ENCODE measurements at places on chromosomes 5 and 9.
A peak's percentile ranks its signal among the peaks of the same experiment; 100 is the strongest.

DNA sequence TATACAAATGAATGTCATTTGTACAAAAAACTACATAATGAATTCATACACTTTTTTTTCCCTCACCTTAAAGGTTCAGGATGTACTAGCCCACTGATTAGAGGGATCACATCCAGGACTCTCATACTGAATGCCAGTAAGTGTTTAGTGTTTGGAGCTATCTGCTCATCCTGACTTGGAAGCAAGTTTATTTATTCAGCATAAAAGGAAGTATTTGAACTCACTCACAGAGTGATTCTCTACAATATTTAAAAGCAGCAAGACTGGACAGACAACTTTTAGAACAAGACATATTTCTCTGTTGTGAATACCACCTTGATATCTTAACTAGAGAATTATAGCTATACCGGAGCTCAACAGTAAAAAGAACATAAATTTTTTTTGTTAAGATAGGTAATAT lies 14.8 kb upstream of the IQGAP2 start:
- no peak for DNase-seq

- no peak for DNase-seq
Observed at GRCh38 chr5:150809363-150809762, 30.8 kb downstream of the SMIM3 start.

- DNase-seq: peak; percentile 60
Observed at GRCh38 chr9:136512651-136513071, 29.8 kb upstream of the SEC16A start.

DNA sequence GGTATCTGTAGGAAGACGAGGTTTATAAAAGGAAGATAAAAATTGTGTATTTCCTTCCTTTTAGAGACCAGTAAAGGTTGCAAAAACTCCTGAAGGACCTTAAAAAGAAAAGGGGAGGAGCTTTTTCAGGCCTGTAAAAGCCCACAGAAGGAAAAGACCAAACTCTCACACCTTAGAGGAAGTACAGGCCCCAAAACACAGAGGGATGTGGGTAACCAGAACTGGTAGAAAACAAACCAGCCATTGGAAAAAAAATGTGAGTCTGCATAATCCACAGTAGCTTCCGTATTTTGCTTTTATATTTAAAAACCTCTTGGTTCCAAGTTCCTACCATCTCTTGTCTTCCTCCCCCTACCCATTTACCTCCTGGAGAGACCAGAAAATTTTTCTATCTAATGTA lies 8.5 kb downstream of the GIN1 start:
- DNase-seq: no peak

DNA sequence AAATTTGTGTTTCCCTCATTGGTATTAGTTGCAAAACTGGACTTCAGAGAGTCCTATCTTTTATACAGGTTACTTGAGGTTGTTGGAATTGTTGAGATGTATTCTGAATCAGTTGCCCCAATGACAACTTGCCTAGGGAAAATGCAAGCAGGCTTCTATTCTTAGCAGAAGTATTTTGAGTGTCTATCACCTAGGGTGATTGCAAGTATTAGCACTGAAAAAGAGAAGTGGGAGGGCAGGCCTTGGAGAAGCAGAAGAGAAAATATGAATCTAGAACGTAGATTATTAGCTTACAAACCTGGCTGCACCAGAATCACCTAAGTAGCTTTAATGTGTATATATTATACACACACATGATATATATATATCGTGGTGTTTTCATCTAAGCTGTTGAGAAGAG lies 43.2 kb downstream of the ADAMTS12 start:
- DNase-seq: no peak

DNA sequence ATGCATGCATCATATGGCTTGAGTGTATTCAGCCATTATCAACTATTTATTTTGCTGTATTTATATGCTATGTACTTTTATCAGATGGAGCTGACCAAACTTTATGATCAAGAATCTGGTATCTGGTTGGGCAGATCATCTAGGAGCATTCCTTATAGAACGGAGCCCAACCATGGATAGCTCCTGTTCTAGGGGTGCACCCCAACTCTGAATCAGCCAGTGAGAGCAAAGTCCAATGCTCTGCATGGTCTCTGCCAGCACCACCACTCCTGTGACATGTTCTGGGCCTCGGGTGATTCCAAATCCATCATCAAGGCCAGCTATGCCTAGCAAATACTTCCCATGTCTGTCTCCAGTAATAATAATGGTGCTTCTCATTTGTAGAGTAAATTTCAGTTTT lies 517.5 kb downstream of the AGTPBP1 start:
- DNase-seq: no peak

- no peak for DNase-seq
Observed at GRCh38 chr9:78406146-78406545, 109.2 kb downstream of the PSAT1 start.

DNA sequence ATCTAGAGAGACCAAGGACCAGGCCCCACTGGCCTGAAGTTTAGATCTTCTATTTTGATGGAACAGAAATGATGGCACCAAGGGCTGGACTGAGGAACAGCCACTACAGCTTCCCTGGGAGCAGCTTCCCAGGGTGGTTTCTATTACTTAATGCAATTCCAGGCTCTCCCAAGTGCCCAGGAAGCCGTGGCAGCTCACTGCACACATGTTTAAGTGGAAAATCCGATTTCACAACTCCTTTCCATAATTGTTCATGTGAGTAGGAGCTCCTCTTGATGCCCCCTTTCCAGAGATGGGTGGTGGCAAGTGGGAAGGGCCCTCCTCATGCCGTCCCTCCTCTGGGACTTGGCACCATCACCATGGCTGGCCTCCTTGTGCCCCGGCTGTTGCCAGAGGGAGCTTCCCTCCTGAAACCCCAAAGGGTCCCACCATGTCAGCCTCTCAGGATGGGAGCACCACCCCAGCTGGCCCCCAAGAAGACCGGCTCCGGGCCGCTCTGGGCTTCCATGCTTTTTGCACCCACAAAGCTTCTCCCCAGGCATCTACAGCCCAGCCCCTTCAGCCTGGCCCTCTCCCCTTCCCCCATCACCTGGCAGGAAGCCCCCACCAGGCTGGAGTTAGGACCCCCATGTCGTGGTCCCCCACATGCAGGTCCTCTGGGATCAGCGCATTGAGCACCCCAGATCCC lies 9.1 kb upstream of the UBAC1 start:
- no peak for DNase-seq

- DNase-seq: no peak
Observed at GRCh38 chr9:30997291-30997690, 1387.2 kb upstream of the ACO1 start.

DNA sequence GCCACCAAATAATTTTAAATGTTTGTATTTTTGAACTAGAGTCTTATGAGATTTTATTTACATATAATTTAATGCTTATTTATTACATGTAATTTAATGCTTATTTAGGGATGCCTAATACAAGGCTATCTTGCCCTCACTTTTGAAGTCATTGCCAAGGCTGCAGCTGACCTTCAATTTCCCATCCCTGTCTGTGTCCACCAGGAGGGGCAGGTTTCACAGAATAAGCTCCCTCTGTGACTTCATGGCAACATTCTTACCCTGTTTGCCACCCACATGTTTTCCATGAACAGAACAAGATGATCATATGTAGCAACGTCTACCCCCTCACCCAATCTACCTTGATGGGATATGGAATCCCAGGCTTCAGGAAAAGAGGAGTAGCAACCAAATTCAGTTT lies 27.0 kb downstream of the C5 start:
- no peak for DNase-seq

DNA sequence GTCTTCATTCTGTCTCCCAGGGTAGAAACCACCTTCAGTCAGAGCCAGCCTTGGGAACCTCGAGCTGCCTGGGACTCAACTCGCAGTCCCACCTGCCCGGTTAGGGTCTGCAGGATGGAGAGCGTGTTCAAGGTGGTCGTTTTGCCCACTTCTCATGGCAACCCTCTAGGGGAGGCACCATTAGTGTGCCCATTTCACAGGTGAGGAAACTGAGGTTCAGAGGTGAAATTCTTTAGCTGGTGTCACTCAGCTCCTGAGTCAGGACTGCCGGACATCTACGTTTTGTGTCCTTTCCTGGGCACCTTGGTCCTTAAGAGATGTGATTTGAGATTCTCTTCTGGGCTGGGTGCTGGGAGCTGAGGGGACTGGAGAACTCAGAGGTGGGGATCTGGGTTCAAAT lies 30.0 kb downstream of the DAB2IP start:
- no peak for DNase-seq

- DNase-seq: no peak
Observed at GRCh38 chr5:127236254-127236653, 54.3 kb upstream of the MEGF10 start.

- DNase-seq: no peak
Observed at GRCh38 chr5:98902733-98903132, 26.1 kb downstream of the CHD1 start.

DNA sequence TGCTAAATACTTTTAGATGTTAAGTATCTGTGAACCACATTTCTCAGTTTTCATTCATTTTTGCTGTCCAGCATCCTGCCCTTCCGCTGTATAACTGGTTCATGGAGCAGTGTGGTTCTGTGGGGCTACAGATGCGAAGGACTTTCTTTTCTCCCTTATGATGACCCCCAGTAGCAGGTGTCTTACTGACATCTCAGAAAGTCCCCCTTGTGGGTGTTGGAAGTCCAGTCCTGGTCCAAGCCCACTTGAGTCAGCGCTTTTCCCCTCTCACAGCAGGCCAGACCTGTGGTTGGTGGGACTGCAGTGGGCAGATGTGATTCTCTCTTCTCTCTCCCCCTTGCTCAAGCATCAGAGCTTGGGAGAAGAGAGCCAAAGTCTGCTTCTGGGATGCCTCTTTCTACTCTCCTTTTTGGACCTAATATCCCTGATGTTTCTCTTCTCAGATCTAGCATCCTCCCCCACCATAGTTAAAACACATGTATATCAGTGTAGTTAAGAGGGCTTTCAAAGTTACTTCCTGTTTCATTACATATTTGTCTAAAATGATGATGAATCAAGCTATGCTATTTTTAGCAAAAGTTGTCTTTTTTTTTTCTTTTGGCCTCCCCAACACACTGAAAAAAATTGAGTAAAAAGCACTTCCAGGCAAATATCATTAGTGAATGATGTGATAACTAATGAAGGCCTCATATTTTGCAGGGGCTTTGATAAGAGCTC lies 119.5 kb upstream of the ZNF618 start:
- DNase-seq: no peak

GRCh38 chr9:127877566-127877998 lies at the start of gene AK1:
Gene AK1 (minus strand): TSS chr9:127877675. CDS start chr9:127874617, 3,058 bp downstream.
- DNase-seq: peak; percentile 76

DNA sequence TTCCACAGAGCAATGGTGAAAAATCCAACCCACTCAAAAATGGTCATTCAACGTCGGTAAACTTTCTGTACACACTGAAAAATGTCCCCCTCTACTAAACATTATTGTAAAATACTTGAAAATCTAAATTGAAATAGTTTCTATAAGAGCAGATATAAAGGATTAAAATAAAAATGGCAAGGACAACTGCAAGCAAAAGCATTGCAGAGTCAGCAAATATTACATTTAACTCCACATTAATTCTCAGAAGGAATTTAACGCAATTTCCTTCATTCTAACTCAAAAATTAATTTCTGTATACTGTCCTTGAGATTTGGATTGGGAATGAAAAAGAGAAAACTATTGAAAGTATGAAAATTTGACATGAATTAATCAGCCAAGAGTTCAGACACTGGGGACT lies 64.4 kb upstream of the SSBP2 start:
- no peak for DNase-seq

DNA sequence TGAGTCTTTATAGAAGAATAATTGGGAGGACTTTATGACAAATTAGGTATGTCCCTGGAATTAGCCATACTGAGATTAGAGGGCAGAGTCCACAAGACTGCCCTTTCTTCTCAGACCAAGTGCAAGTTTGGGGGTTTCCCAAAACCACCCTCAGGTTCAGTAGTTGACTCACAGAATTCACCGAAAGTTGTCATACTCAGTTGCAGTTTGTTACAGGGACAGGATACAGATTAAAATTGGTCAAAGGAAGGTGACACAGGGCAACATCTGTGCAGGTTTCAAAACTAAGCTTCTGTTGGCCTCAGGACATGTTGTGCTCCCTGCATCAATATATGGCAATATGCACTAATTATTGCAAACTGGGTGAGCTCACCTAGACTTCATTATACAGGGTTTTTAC lies 3.8 kb downstream of the RANBP17 start:
- no peak for DNase-seq

DNA sequence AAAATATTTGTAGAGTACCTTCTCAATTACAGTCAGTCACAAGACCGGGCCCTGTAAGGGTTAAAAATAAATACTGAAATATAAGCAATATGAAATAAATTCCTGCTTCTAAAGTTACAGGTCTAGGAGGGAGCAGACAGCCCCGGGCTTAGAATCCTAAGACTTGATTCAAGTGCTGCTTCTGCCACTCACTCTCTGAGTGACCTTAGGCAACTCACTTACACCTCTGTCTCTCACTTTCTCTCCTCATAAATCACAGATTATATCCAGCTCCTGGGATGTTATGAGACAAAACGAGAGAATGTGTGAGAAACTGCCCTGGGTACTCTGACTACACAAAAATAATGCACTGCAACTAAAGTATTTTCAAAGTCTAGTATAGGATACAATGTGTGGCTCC lies 101.9 kb downstream of the PDE4D start:
- DNase-seq: no peak

GRCh38 chr9:24189986-24190385 lies 355.7 kb downstream of the IZUMO3 start:
- peak; percentile 23 for DNase-seq

DNA sequence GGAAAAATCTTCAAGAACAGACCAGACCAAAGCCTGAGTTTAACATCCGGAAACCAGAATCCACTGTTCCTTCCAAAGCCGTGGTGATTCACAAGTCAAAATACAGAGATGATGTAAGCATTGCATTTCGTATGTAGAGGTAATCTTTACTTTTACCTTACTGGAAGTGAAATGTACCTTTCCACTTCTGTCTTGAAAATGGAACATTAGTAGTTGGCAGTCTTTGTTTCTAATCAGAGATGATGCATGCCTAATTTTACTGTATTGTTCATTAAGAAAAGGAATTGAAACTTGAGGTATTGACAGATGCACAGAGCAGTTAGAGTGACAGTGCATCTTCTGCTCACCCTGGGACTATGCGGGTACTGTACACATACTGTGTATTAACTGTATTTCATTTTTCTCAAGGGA lies 34.6 kb downstream of the HABP4 start:
- DNase-seq: no peak

- no peak for DNase-seq
Observed at GRCh38 chr5:113663879-113664541, 150.5 kb downstream of the YTHDC2 start.

- no peak for DNase-seq
Observed at GRCh38 chr5:39363217-39363616, 1.1 kb downstream of the C9 start.

DNA sequence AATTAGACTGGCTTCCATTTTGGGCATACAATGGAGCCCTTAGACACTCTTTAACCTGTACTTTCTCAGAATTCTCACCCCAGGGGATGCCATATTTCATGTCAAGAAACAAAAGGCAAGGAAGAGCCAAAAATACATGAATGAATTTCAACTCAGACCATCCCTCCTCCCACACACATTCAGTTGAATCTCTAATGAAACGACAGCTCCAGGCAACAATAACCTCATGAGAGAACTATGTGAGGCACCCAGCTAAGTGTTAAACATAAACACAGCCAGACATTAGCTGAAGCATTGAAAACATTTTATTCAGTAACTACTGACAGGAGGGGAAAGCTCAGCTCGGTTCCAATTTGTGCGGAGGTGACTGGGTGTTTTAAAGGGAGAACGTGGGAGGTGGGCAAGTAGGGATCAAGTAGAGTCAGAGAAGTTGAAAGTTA lies 1359.1 kb upstream of the CDH9 start:
- DNase-seq: peak; percentile 44

GRCh38 chr9:127290561-127291065 lies 26.0 kb downstream of the GARNL3 start:
- DNase-seq: no peak
